Bronchus fibroblast of lung (primary cell): ENCODE measurements at places on chromosomes 4 and X. TPM values are rescaled to one million over a fixed set of nuclear protein-coding genes. Genes with fewer than 3 reads are reported as not detected.

Gene HADH
- total RNA-seq = 27.8 and 28.1 TPM in 2 replicates

Gene XAGE1A
- not detected in 2 replicates for total RNA-seq

Gene MAGEA3
- total RNA-seq = not detected in 2 replicates

Gene BEX4
- total RNA-seq = 15.0 and 15.6 TPM in 2 replicates

Gene NFXL1
- 5.6 and 6.4 TPM in 2 replicates for total RNA-seq

Gene F8
- total RNA-seq = 1.0 TPM in 2 replicates

Gene MAMLD1
- 1.0 and 1.2 TPM in 2 replicates for total RNA-seq

Gene ASIC5
- not detected in 2 replicates for total RNA-seq

Gene BEX1
- total RNA-seq = 6.2 and 12.8 TPM in 2 replicates
